COR-L47 (cell line): ENCODE measurements at places on chromosomes 3 and 15.

GRCh38 chr3:195208631-195209030 lies 62.3 kb downstream of the XXYLT1 start:
- no peak for DNase-seq

GRCh38 chr3:156036258-156037053 lies 83.9 kb upstream of the KCNAB1 start:
- no peak for DNase-seq

GRCh38 chr3:52843108-52843865 lies 8.5 kb upstream of the MUSTN1 start:
- no peak for DNase-seq

- no peak for DNase-seq
Observed at GRCh38 chr3:31543375-31543774, 10.7 kb downstream of the STT3B start.

GRCh38 chr15:96582473-96582872 lies 252.0 kb downstream of the NR2F2 start:
- DNase-seq, result no peak

GRCh38 chr15:58212909-58213526 lies 74.8 kb downstream of the AQP9 start:
- no peak for DNase-seq

GRCh38 chr3:125098611-125099291 lies 43.0 kb upstream of the HEG1 start:
- no peak for DNase-seq

- DNase-seq, result no peak
Observed at GRCh38 chr3:164940745-164941144, 137.6 kb downstream of the SI start.

- no peak for DNase-seq
Observed at GRCh38 chr15:37572401-37572800, 362.0 kb upstream of the TMCO5A start.

DNA sequence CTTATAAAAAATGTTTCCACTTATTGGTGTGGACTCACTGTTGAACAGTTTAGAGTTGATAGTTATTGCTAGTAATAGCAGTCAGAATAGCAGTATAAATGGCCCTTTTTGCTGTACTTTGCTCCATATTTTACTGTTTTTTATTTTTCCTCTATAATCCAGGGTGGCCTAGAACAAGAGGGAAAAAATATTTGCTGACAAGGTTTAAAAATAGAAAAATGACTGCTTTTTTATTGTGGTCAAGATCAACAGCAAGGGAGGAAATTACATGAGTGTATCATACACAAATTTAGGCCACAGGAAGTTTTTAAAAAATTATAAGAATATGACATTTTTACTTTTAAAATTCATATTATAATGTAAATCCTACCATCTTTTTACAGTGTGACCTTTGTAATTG lies 269.1 kb downstream of the WDR72 start:
- no peak for DNase-seq

GRCh38 chr3:88112289-88112688 lies 37.5 kb upstream of the C3orf38 start:
- DNase-seq, result no peak

GRCh38 chr3:43526956-43527355 lies 94.9 kb downstream of the ANO10 start:
- DNase-seq, result no peak

DNA sequence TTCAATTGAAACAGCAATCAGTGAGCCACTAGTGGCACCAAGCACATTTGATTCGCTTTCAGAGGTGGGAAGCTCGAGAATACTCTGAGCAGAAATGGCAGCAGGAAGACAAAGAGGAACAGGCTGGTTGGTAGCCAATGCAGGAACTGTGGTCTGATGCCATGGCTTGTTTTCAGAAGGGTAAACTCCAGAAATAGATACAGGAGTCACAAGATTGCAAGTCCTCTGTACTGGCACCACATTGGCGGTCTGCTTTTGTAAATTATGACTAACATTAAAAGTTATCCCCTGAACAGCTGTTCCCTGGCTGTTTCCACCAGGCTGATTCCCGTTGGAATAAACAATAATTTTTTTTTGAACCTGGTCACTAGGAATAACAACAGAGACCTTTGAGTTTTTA lies 35.5 kb downstream of the USF3 start:
- DNase-seq, result no peak

- DNase-seq, result no peak
Observed at GRCh38 chr3:4493941-4494894, 1.1 kb downstream of the ITPR1 start.

DNA sequence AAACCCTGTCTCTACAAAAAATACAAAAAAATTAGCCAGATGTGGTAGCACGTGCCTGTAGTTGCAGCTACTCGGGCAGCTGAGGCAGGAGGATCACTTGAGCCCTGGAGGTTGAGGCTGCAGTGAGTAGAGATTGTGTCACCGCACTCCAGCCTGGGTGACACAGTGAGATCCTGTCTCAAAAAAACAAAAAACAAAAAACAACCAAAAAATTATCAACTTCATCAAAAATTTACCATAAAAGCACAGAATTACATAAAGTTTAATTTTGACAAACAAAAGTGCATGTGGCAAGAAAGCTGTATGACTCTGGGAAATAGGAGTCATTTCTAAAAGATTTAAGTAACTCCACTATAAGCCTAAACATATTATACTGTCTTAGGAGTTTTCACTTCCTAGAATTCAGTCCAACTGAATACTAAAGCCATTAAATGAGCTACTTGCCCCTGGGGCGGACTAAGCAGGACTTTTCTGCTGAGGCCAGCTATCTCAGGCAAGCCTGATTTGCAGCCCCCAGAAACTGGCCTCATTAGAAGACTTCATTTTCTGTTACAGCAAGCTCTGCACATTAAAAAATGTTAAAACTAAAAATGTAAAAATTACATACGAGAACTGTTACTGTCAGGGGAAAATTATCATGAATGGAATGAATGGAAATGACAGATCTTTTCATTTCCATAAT lies 23.0 kb downstream of the HSPBAP1 start:
- no peak for DNase-seq

GRCh38 chr3:12027184-12027846 lies 23.1 kb downstream of the SYN2 start:
- DNase-seq, result no peak

DNA sequence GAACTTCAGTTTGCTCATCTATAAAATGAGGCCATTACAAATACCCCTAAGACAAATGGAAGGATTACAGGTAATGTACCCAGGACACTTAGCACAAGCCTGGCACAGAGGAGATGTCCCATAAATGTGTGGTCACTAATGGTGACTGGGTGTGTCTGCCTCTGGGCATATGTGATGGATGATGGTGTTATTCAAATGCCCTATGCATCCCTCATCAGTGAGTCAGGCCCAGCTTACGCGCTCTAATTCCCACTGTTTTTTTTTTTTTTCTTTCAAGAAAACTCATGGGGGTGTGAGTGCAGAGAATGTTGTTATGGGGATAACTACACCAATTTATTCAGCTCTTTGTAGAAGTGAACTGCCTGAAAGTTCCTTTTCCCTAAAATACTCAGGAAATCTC lies 23.6 kb upstream of the KIF23 start:
- DNase-seq, result no peak

DNA sequence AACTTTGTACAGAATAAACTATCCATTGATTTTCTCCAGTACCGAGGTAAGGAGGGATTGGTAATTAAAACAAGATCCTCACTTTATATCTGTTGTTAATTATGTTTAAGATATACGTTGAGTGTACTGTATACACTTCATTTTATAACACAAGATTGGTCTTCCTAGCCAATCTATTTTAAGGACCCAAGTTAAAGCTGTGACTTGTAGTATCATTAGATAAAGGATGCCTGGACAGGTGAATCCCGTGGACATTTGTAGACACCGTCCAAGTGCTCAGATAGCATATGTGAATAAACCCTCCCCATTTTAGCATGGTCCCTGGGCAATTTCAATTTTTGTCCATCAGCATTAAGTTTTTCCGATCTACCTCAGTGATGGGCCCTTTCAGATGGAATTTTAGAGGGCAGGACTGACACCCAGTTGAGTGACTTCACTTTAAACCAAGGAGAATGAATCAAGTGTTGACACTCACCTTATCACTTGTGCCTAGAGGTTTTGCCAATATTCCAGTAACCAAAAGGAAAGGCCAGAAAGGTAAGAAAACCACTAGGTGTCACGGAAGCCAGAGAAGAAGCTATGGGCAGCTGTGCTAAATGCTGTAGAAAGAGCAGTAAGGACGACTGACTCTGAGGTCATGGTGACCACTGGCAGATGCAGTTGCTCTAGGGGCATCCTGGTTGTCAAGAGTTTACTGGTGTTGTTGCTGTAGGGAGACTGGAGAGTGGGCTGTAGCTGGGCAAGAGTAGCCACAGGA lies 9.2 kb downstream of the AHSG start:
- DNase-seq, result no peak

DNA sequence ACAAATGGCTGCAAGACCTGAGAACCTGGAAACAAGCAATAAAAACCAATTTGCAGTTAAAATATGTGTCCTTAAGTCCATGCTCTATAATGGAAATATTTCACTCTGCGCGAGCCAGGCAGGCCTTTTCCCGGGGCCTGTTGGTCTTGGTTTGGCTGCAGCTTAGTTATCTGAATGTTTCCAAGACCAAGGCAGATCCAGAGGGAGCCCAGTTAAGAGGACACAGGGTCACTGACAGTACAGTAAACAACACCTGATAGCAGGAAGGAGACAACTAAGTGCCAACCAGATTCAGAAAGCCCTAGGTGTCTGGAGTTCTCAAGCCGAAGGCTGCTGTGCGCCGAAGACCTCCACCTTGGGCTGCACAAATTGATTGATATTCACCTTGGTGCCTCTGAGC lies 32.8 kb downstream of the THSD4 start:
- no peak for DNase-seq
